Adrenal gland (tissue), 19 donors: ENCODE measurements at places on chromosomes 5 and 9.
A peak's percentile ranks its signal among the peaks of the same experiment; 100 is the strongest.

- no peak for DNase-seq
Measured at GRCh38 chr5:33488558-33489355, 48.0 kb downstream of the TARS1 start.

DNA sequence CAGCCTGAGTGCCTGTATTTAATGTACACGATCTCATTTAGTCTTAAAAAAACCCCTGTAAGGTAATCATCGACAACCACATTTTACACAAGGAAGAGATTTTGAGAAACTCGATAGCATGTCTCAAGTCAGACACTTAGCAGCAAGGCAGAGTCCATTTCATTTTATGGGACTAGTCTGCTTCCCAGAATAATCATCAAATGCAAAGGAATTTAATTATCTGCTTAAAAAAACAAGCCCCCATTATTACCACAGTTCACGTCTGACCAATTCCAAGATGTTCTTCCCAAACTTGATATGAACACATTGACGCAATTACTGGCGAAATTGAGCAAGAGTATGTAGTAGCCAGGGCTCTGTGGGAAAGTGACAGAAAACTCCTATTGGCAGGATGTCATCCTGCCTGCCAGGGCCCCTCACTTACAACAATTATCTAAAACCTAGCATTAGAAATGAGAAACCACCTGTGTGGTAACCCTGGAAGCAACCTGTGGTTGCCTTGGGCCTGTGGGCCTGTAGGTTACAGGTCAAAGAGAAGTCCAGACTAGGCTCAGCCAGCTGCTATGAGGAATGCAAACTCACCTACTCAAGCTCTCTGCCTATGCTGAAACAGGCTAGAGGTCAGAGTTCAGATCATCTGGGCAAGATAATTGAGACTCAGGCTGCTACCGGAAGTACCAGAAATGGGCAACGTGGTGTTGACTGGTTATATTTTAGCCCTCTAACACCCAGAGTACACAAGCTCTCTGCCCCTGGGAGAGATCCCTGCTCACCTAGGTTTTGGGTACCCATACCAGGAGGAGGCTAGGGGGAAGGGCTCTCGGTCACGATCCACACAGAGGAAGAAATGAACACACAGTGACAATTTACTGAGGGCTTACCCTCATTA is 1.6 kb downstream of the B4GALT1 start:
- DNase-seq = peak; percentile 80

DNA sequence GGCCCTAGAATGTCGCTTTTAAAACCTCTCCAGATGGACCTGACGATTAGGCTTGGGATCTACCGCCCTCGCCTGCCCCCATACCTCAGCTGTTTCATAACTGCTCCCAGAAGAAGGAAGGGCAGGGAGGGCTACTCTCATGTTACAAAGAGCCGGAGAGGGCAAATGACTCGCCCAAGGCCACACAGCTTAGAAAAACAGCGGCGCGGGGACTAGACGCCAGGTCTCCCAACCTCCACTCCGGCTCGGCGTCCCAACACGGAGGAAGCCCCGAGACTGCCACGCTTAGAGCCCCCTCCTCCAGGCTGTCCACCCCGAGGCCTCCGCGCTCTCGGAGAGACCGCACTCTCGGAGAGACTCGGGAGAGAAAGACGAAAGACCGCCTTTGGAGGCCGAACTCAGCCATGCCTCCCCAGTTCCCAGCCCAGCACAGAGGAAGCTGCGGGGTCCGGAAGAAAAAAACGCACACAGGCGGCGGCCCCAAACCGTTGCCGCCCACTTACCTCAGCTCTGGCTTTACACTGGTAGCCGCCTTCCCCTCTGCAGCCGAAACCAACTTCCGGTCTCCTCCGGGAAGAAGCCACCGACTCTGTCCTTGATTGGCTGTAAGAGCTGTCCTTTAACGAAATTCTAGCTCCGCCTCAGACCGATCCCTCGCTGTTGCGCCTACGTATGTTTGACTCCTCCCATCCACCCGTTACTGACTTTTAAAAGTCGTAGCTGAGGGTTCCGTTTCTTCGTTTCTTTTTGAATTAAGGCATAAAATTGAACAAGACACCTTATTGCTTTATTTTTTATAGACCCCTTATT is at the start of gene MED7:
MED7 (minus strand) TSS at position 549 of the 810 bp plus-strand sequence. CDS start 3,434 bp downstream, outside the sequence.
- DNase-seq = peak; percentile 96

DNA sequence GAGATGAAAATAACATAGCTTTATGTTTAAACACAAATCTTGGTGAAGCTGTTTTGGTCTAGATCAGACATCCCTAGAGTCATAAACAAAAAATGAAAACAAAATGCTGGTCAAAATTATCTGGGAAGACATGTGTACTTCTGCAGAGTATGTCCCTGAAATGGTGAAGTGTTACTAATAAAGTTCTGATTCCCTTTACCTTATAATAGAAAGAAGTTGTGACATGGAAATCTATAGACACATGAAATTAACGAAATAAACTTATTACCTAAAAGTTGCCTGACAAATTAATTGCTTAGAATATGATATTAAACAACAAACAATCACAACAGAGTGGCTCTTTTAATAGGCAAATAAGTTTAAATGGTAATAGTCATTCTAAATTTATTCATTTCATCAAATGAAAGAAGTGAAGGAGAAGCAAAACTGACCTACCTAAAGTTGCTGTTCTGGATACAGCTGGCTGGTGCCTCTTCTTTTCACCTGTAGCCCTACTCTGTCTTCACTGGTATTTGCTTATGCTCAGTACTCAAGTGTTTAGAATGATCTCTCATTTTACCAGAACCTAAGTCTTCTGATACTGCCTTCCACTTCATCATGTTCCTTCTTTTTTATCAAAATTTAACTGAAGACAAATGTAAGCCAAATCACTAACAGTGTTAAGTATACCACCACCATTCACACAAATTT is 38.8 kb downstream of the FNIP1 start:
- DNase-seq = no peak

DNA sequence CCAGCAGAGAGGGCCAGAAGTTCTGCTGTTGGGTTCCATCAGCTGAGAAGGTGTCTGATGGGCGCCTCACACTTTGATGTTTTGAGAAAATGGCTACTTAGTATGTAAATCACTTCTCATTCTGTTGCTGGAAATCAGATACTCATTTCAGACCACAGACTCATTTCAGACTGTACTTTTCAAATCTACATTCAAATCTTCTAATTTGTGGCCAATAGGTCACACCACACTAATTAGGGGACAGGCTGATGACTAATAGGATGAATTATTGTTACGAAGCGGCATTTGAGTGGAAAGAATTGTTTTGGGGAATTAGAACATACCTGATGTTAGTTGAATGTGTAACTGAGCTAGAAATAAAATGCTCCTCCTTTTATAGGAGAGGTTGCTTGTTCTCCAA is 13.2 kb downstream of the MTAP start:
- DNase-seq = no peak

DNA sequence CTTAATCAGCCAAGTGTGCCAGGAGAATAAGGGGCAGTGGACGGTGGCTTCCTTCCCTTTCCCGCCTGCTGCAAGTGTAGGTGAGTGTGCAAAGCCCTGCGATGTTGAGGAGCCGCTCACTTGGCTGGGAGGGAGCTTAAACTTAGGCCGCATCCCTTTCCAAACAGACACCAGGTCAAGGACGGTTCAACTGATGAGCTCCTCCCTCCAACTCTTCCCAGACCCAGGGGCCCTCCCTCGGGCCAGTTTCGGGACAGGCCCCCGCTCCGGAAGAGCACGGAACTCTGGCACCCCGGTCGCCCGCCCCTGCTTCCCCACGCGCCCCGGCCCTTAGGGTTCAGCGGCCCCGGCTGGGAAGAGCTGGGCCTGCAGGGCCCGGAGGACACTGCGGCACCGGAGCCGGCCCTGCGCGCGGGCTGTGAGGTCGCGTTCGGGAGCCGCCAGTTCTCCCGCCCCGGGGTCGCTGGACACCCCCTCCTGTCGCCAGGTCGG is 481 bp downstream of the MRPL36 start:
- peak; percentile 47 for DNase-seq

- DNase-seq = no peak
Measured at GRCh38 chr5:119537704-119538103, 85.4 kb downstream of the HSD17B4 start.

GRCh38 chr5:151615431-151615830 is 24.3 kb upstream of the FAT2 start:
- no peak for DNase-seq
